Kidney epithelial cell (primary cell): ENCODE measurements at places on chromosomes 6 and 20.

GRCh38 chr6:30162265-30163089, 869 bp upstream of the TRIM15 start:
- DNase-seq: no peak

- DNase-seq: no peak
Measured at GRCh38 chr6:135116571-135116970, 61.9 kb upstream of the HBS1L start.

DNA sequence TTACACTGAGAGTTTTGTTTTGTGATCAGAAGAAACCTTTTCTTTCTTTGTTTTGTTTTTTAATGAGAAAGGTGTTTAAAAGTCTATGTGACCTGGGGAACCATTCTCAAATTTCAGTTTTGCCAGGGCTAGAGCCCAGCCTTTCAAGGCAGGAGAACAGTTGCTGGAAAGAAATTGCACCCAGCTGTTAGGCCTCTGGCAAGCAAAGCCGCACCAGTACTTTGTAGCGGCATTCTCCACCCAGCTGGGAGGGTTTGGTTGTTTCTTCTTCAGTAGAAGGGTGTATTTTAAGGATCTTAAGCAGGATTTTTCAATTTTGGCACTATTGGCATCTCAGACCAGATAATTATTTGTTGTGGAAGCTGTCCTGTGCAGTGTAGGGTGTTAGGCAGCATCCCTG, 16.6 kb upstream of the MAPK13 start:
- no peak for DNase-seq

DNA sequence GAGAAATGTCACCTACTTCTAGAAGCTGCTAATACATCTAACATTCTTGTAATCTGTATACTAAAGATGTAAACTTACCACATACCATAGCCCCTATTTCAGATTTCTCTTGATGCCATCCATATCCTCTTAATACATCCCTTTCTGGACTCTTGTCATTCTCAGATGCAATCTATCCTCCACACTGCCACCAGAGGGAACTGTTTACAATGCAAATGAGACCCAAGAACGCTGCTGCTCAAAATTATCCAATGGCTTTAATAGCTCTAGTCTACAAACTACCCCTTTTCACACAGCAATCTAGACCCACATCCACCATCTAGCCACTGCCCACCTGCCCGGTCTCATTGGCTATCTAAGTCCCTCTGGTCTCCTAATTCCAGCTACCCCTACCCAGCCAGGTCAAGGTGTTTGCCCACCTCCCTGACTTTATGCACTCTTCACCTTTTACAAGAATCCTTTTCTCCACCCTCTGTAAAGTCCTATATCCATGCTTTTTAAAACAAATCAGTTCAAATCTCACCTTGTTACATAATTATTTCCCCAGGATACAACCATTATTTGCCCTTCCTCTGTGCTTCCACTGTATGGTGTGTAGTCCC, 14.8 kb downstream of the FAXC start:
- peak; percentile 25 for DNase-seq

GRCh38 chr20:55561259-55561658, 444.1 kb downstream of the CBLN4 start:
- no peak for DNase-seq

DNA sequence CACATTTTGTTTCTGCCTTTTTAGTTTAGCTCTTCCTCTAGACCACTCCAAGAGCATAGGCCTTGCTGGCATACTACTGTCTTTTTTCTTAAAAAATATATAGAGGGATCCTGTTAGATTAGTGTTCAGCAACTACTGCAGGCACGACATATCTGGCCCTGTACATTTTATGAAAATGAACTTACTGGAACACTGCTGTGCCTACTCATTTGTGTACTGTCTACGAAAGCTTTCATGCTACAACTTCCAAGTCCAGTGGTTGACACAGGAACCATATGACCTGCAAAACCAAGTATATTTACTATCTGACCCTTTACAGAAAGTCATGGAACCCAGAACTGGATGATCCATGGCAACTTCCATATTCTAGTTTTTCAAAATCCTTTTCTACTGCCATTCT, 66.6 kb upstream of the SPTLC3 start:
- no peak for DNase-seq

DNA sequence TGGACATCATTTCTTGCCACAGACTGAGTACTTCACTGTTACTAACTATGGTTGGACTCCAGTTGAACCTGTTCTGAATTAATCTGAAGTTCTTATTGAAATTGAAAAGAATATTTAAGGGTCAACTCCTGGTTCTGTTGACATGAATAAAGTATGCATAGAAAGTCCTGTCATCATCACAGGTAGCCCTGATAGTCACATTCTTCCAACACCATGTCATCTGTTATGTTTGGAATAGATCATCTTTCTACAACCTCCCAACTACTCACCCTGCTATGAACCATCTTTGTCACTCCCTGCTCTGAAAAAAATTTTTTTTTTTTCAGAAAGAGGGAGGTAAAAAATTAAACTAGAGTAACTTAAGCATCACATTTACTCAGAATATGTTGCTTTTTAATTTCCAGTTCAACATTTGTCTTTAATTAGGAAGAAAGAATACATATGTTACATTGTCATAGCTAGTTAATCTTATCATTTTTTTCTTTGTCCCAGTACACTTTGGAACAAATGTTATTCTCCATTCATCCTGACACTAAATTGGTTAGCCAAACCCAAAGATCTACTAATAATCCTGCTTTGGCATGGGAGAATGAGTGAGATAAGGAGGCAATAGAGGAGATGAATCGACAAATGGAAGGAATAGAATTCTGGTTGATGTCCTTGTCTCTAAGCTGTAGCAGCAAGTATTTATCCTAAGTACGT, 775.1 kb upstream of the NRSN1 start:
- no peak for DNase-seq

DNA sequence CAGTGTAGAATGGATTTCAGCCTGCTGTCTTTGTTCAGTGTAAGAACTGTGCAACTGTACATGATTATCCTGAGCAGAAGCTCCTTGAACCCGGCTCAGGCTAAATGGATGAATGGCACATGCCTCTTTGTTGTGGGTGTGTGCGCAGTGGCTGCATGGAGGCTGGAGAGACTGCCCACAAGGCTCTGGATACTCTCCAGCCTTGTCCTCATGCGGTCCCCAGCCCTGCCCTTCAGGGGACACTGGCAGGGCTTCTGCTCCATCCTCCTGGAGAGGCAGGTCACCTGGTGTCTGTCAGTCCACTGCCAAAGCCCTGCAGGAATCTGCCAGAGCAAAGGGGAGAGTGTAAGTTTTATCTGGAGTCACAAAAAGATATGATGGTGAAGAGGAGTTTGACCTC, 241.7 kb upstream of the EXOC2 start:
- no peak for DNase-seq

GRCh38 chr6:119346936-119347335, 2.6 kb downstream of the MAN1A1 start:
- no peak for DNase-seq

DNA sequence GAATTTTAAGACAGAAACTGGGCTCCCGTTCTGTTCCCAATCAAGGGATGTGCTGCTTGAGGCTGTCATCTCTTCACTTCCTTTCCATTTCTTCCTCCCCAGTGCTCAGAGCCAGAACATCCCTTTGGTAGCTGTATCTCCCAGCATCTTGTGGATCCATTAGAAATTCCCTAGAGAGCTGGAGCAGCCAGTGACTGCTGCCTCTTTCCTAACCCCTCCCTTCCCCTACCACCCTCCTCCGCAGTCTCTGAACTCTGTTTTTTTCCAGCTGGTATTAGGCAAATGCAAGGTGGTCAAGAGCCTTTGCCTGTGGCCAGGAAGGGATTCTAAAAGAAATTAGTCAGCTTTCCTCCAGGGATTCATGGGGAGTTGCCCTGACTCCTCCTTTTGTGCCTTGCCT, 208.0 kb downstream of the EYA2 start:
- DNase-seq: no peak

DNA sequence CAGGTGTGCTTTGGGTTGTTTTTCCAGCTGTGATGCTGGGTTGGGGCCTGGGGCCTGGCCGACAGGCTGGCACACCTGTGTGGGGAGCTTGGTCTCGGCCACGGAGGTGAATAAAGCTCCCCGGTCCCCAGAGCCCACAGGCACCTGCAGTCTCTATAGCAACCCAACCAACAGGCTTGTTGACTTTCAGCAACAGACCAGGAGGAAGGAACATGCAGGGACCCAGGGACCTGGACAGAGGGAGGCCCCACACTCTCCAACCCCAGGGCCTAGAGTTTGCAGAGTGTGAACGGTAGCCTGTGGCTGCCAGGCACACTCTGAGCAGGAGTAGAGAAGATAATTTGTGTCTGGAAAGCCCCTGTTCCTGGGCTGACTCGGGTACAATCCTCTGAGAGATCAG, 14.6 kb upstream of the SYNJ2 start:
- DNase-seq: no peak

DNA sequence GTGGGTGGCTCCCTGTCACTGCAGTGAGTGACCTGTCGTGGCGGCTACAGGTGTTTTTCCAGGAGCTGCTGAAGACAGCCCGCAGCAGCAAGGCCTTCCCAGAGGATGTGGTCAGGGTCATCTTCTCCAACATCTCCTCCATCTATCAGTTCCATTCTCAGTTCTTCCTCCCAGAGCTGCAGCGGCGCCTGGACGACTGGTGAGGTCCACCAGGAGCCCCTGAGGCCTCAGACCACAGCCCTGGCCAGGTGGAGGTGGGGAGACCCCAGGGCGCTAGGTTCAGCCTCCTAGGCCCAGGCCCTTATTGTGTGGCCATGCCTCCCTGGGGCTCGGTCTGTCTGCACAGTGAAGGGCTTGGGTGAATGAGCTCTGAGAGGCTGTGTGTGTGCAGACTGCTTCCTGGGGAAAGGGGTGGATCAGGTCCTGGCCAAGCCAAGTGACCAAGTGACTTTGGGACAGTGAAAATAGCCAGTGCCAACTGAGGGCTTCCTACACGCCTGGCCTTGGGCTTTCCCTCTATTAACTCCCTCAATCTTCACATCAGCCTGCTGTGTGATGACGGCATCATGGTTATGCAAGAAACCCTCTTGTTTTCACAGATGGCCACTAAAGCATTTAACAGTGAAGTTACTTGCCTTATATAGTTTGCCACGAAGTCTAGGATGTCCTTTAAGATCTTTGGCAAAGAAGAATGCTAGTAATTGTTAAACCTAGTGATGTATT, 6.4 kb downstream of the FGD2 start:
- DNase-seq: no peak

DNA sequence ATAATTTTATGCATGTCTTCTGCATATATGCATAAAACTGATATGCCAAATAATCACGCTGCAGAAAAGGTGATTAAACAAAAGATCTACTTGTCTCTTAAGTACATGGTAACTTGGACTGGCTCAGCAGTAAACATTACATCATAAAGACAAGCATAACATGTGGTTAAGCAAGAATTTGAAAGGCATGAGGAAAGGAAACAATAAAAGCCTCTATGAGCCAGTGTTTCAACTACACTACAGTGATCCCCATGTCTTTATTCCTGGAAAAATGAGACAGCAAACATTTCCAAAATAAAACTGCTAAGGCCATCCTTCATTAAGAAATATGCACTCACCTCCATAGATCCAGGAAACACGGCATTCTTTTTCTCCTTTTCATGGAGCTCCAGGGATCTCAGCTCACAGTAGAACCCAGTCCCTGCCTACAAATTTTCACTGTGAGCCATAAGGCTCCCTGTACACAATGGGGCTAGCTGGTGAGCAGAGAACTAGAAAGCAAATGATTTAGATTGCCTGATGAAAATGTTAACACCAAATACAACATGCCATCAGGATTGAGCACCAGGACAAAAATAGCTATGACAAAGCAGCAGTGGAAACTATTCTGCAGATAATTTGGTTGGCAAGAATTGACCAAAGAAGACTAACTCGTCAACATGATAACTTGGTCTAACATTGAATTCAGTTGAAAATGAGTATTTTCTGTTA, 156.1 kb downstream of the COL21A1 start:
- peak; percentile 91 for DNase-seq

- no peak for DNase-seq
Measured at GRCh38 chr6:47353871-47354270, 44.2 kb upstream of the TNFRSF21 start.

DNA sequence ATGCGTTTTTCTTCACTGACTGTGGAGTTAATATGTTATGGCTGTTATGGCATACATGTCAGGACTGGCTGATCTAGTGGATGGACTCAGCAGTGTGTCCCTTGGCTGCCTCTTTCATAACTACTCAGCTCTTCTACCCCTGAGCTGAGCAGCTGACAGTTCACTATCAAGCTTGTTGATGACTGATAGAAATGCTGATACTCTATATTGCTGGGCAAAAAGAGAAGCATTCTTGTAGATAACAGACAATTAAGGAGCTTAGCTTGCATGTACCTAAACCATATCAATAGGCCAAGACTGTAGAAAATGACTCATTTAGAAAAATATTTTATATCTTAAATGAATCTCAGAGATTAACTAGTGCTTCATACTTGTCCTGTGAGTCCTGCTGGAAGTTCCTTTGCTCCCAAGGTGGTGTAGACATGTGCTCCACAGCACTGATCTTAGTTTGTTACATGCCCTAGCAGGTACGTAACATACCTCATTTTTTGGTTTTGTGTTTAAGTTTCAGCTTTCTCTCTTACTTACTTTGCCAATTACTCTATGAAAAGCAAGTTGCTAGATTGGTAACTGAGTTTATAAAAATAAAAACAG, 236.9 kb downstream of the GMDS start:
- DNase-seq: no peak

GRCh38 chr20:1952737-1953530, 40.9 kb downstream of the PDYN start:
- DNase-seq: no peak

GRCh38 chr6:72579865-72580264, 42.0 kb upstream of the KCNQ5 start:
- no peak for DNase-seq

DNA sequence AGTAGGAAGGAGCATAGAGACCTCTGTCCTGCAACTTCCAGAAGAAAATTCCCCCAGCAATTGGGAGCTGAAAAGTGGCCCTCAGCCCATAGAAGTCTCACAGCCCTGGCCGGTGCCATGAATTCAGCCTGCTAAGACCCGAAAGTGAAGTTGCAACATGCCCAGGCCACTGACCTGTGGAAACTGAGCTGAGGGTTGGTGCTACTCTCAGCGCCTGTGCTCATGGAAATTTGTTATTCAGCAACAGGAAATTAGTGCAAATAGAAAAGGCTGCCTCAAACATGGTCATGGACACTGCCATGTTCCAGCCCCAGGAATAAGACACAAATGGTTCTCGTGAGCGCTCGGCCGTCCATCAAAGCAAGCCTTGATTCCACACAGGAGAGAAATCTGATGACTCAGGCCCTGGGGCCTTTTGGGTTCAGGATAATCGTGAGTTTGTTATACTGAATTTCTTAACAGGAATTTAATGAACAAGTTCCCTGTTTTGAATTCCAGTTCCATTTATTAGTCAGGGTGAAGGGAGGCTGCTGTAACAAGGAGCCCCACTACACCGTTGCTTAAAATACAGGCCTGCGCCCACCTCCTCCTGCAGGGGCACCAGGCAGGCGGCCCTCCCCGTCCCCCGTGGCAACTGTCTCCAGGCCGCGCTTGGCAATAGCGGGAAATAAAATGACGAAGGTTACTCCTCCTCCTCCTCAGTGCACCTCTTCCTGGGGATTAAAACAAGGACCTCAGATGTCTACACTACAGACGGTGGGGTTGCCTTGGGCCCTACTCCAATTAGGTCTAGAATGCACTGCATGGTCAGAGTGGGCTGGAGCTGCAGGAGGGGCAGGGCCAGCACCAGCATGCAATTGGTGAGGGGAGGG, 152.9 kb downstream of the ERMARD start:
- DNase-seq: no peak
